SJSA1 (cell line): ENCODE measurements at places on chromosomes 5 and 9. TPM values are rescaled to one million over a fixed set of nuclear protein-coding genes. Genes with fewer than 3 reads are reported as not detected.

- no peak for DNase-seq
Observed at GRCh38 chr5:109324351-109324750, 85.4 kb downstream of the PJA2 start.

DNA sequence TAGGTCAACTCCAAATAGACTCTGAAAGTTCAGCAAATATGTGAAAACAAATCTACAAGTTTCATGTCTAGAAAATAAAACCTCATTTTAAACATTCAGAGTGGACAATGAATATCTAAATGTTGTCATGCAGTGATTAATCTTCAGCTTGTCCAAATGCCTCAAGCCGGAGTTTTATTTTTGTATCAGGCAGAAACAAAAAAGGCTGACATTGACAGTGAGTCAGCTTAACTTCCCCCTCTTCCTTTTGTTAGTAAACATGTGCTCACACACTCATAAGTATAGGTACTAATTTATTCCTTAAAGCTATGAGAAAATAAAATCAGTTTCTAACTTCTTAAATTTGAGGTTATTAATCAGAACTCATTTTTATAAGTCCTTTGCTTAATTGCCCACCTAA is 467.9 kb upstream of the DAB2 start:
- peak; percentile 53 for DNase-seq

- no peak for DNase-seq
Observed at GRCh38 chr9:14340219-14340873, 26.4 kb upstream of the NFIB start.

The ACSL6 gene
- total RNA-seq = 0.03 TPM in 1 of 2 replicates, not detected in the other

The KCNN2 gene
- 0.61 TPM in 1 of 2 replicates, not detected in the other for total RNA-seq
